ENCODE measurements at places on chromosomes 12 and 14.

DNA sequence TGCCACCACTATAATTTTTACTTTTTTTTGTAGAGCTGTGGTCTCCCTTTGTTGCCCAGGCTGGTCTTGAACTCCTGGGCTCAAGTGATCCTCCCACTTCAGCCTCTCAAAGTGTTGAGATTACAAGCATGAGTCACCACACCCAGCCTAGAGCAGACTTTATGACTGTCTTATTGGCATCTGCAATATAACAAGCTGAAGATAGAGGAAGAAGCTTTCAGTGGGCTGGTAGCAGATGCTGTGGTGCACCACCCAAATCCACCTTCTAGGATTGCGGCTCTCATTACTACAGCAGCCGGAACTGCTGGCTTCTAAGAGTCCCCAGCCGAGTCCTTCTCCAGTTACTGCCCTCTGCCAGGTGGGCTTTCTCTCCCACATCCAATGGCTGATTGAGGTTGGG is 7.6 kb upstream of the STK38L start:
- no peak for DNase-seq

- no peak for DNase-seq
Measured at GRCh38 chr12:89709995-89710872, 1.6 kb upstream of the ATP2B1 start.

DNA sequence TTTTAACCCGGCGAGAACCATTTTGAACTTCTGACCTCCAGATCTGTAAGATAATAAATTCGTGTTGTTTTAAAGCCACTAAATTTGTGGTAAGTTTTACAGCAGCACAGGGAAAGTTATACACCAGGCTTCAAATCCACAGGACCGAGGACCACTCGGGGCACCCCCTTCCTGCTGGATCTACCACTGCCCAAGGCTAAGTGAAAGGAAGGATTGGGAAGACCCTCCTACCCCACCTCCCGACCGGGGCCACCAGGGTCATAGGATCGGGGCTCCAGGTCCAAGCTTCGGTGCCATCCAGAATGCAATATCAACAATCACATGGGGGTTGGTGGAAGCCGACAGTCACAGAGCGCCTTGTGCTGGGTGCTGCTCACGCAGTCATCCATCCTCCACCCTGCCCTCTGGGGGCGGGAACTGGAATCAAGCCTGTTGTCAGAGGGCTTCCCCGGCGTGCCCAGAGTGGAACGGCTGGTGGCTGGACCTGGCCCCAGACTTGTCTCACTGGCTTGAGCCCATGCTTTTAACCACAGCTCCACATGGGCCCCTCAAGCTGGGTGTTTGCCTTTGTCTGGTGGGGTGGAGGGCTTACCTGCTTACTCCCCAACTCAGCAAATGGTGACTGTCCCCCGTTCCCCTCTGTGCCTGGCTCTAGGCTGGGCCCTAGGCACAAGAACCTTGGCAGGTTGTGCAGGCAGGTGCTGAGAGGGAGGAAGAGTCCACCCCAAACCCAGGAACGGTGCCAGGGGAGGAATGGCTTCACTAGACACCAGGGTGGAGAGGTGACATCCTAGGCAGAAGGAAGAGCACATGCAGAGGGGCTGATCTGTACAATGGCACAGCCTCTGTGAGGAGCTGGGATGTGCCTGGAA is 180.3 kb upstream of the RTL1 start:
- no peak for DNase-seq

- DNase-seq = no peak
Measured at GRCh38 chr12:54977155-54977554, 7.4 kb downstream of the TESPA1 start.

DNA sequence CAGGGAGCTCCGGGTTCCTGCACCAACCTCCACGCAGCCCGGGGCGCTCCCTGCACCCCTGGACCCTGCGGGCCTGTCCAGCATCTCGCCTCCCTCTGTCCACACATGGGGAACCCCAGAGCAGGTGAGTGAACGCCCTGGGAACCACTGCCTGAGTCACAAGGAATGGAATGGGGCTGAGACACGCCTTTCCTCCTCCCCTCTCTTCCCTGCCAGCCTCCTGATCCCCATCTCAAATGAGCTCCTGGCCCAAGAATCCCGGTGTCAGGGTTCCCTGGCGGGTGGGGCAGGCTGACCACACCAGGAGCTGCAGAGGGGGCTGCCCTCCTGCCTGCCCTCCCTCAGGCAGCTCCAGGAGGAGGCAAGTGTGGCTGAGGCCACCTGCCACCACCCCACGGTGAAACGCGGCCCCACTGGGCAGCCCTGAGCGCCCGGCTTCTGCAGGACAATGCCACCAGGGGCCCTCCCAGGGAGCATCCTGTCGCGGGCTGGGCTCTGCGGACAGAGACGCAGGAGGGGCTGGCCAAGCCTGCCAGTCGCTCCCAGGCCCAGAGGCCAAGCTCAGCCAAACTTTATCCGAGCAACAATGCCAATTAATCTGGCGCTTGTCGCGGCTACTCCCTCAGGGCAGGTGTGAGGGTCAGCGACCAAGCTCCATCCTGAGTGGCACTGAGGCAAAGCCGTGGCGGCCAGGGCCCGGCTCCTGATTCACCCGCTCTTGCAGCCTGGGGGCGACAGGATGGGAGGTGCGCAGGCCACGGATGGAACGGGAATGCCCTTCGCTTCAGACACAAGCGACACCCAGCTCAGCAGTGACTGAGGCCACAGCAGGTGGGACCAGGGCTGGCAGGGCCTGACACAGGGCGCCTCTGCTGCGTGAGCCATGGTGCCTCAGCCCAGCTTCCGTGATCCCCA is 44.3 kb downstream of the GALNT9 start:
- no peak for DNase-seq

- DNase-seq = no peak
Measured at GRCh38 chr12:82174936-82175335, 183.3 kb downstream of the CCDC59 start.

GRCh38 chr12:102964872-102965271 is 7.4 kb downstream of the ASCL1 start:
- no peak for DNase-seq

DNA sequence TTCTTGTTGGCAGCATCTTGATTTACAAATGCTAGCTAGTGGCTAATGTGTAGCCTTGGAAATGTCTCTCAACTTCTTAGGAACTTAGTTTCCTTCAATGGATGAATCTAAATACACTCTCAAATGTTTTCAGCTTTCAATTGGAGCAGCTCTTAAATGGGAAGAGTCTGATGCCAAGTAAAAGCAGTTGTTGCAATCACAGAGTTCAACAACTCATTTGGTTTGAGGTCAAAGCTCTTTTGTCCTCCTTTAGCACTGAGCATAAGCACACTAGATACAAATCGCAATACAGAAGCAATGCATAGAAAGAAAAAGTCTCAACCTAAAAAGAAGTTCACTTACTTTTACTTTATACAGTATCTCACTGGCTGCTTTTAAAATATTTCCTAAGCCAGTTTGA is 986.1 kb upstream of the FLRT2 start:
- DNase-seq = no peak

DNA sequence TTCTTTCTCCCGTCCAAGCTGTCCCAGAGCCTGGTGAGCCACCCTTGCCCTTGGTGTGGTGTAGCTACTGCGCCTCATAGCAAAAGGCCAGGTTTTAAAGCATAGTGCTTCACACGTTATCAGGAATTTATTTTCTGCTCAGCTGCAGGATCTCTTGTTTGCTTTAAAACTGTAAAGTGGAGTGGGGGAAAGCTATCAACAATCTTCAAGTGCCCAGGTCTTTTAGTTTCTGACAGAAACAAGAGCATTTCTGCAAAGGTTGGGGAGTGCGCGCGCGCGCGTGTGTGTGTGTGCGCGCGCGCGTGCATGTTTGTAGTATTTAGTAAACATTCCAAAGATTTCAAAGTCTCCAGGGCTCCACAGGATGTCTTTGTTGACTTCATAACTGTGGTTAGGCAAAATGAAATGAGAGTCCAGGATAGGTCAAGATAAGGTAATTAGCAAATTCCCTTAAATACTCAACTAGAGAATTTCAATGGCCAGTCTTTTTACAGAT is 45.5 kb downstream of the EML1 start:
- DNase-seq = no peak

- DNase-seq = no peak
Measured at GRCh38 chr12:43154498-43155045, 397.4 kb downstream of the ADAMTS20 start.

GRCh38 chr12:132675757-132676432 is 11.2 kb downstream of the POLE start:
- no peak for DNase-seq

- DNase-seq = no peak
Measured at GRCh38 chr12:122785503-122785902, 11.1 kb downstream of the CCDC62 start.

DNA sequence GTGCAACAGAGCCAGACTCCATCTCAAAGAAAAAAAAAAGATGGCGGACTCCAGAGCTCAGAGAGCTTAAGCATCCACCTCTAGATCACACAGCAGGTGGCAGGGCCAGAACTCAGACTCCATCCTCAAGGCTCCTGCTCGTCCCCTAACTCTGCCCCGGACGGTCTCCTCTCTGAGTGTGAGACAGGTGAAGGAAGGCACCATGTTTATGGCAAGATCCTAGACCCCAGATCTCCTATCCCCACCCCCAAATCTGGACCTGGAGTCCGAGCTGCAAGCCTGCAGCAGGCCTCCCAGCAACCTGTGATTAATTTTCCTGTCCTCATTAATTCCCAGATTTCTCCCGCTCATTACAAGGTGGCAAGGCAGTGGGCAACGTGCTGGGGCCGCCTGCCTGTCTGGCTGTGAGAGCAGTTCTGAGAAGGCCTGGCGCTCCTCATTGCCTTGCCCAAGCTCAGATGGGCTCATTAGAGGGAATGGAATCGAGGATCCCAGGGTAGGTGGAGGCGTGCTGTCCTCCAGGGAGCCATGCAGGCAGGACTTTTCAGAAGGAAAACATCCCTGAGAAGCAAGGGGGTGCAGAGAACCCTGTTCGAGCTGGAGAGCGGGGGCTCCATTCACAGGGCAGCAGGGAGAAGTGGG is 296.6 kb upstream of the RTL1 start:
- DNase-seq = no peak

DNA sequence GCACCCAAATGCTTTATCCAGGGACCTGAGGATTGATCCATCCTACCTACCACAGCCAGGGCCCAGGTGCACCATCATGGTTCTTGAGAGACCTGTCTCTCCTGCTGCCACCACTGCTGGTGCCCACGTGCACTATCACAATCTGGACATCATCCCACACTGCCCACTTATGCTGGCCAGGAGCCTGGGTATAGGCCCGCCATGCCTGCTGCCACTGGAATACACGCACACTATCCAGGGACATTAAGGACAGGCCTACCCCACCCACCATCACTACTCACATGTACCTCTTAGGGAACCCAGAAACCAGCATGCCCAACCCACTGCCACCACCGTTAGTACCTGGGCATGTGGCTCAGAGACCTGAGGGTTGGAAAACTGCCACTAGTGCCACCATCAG is 207.7 kb downstream of the NELL2 start:
- no peak for DNase-seq

DNA sequence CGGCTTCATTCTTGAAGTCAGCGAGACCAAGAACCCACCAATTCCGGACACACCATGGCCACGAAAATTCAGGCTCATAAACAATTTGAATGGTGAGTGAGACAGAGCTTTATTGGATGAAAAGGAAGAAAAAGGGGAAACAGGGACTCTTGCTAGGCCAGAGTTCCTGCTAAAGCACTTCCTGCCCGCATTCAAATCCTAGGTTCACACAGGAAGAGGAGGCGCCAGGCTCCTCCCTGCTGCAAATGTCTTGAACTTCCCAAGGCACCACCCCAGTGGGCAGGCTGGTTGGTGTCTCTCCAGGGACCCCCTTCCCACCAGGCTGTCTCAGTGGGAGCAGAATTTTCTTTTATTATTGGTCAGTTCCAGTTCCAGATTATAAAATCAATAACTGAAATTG is 121.2 kb downstream of the FSCB start:
- no peak for DNase-seq

DNA sequence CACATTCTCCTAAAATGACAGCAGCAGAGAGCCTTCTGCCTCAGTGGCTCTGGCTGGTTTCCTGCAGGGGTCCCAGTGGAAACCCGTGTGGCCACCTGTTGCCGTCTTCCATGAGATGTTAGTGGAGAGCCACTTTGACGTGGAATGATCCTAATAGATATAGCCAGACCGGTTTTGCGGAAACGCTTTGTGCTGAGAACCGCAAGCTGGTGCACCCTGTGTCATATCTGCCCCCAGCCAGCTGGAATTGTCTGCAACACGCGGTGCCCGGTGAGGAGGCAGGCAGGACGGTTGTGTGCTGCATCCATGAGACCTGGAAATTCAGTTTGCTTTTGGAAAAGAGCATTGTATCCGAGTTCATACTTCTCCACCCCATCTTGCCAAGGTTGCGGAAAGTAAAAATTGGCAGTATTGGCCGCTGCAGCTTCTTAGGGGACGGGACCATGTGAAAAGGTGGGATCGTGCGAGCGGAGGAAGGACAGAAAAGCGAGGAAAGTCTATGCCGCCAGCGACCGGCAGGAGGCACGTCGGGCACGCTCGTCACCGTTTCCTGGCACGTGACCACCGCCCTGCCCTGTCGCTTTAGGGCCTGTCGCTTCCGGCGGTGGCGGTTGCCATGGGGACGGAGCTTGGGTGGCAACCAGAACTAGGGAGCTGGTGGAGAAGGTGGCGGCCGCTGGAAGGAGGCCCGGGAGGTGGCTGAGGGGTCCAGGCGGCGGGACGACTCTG is at the start of gene CFAP251:
Gene CFAP251, plus strand, starts transcription at position 643 of the 729 bp plus-strand sequence. CDS start 2,714 bp downstream, outside the sequence.
- peak; percentile 79 for DNase-seq

GRCh38 chr14:51554953-51555352 is 96.8 kb upstream of the FRMD6 start:
- no peak for DNase-seq

- no peak for DNase-seq
Measured at GRCh38 chr14:73696466-73697400, 17.5 kb downstream of the PNMA1 start.

DNA sequence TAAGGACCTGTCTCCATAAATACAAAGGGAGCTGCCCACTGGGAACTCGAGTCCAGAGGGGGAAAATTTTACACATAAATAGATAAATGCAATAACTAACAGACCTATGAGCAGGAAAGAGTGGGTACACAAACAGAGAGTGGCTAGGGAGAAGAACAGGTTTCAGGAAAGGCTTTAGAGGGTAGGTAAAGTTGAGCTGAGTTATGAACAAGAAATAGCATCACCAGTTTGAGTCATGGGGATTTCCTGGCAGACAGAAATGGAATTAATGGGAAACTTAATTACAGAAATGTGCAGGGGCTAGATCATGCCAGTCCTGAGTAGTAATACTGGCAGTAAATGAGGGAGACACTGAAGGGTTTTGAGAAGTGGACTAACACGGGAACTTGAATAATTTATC is 58.0 kb upstream of the CCDC175 start:
- no peak for DNase-seq

DNA sequence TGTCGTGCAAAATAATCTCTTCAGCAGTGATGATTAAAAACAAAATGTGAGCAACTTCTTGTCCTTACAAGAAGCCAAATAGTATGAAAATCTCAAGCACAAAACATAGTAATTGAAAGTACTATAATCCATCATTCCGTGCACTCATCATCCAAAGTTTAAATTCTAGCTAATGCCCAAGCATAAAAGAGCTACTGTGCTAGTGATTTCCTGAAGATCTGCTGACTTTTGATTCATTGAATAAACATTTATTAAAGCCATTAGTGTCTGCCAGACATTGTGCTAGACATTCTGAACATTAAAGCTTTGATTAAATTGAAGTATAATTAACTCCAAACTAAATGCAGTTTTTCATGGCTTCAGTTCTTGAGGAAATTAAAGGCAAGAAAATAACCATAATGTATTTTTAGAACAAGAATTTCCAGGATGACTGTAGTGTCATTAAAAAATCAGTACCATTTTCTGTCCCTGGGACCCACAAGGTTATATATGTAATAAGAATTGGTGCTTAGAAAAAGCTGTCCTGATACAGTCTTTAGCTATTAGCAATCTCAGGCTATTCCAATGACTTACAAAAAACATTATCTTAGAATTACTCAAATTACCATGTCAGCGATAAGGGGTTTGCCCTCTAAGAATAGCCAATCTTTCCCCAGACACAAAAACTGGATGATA is 71.7 kb downstream of the CMAS start:
- no peak for DNase-seq

All from activated CD4-positive, alpha-beta T cell treated with anti-CD3 and anti-CD28 coated beads, Interleukin-2, amount 50 U/mL, for 24 hours (primary cell).